ENCODE measurements at places on chromosomes 3 and 15.

DNA sequence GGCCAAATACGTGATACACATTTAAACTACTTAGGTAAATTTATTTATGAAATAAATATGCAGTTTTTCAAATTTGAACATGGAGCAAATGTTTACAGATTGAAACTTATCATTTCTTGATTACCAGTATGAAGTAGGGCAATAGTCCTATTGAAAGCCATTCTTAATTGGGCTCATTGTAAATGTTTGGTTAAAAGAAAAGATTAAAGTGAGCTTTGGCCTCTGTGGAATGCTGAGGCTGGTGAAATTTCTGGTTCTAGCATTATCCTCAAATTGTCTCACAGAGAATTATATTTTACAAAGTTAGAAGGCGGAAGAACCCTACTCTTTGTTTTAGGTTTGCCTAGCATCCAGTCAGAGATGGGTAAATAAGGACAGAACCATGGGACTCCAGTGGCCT lies 73.2 kb downstream of the SAMMSON start:
- no peak for DNase-seq

GRCh38 chr15:89307046-89307587 lies 27.5 kb downstream of the POLG start:
- no peak for DNase-seq

DNA sequence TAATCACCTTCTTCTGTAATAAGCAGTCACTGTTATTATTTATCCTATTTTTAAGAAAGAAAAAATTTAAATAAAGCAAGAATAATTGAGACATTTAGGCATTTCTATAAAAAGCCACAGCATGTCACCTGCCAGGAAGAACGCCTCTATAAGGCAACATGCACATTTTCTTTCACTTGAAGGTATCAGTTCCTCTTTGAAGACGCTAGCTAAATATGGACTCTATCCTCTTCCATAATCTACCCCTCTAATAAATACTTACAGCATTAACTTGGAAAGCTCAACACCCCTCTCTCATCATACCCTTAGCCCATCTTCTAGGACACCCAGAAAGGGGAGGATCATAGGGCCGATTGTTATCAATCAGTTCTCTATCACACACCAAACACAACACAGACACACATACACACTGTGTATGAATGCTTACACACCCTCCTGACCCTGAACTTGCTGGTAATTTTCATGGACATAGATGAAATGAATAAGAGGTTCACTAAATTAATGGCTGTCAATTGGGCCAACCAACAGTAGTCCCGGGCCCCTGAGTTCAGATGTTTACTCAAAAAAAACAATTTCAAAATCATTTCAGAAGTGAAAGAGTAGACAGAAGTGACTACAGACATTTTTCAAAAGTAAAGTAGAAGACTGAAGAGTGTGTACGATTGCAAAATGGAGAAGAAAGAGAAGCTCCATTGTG lies 102.5 kb downstream of the ZMAT3 start:
- no peak for DNase-seq

DNA sequence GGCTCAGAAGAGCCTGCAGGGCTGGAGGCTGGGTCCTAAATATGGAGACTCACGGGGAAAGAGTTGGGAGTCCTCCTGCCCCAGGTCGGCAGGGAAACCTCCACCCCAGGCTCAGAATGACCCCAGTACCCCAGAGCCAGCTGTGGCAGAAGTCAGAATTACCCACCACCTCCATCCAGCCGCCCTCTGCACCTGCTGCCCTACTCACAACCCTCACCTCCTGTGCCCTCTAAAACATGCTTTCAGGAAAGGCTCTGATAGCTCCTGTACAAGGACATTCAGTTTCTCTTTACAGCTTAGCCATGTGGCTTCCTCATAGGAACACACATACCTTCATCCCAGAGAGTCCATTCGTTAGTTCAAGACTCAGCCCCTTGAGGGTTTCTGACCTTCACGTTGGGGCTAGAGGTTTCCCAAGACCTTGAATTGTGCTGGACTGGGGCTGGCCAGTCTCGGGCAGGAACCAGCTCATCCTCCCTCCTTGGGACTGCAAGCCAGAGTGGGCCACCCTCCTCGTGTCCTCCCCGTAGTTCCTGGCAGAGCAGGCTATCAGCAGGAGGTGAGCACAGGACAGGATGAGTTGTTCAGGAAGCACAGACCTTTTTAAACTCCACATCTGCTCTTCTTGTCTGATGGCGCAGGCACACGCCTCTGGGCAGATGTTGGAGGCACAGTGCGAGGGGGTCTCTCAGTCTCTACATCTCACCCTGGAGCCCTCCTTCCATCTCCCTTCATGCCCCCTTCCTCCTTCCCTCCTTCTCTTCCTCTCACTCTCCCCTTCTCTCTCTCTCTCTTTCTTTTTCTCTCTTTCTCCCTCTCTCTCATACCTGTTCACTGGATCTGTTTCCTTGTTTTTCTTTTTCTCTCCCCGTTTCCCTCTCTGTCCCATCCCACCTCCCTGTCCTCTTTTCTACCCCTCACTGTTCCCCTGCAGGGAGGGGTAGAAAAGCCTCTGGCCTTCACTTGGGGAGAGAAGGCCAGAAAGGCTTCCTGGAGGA lies 55.9 kb upstream of the NR2C2 start:
- no peak for DNase-seq

GRCh38 chr15:78651007-78651406 lies 10.0 kb upstream of the CHRNB4 start:
- no peak for DNase-seq

DNA sequence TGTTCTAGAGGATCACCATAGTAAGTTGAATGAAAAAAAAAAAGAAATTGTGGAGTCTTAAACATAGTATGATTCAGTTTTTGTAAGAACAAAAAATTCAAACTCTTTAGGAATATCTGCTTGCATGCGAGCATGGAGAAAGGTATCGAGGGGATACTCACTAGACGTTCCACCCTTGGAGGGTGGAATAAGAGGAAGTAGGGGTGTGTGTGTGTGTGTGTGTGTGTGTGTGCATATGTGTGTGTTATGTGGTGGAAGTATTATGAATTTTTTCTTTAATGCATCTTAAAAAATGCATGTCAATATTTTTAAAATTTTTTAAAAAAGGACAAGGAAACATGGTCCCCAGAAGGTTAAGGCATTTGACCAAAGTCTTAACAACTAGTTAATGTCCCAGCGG lies 26.5 kb upstream of the SIAH2 start:
- DNase-seq, result no peak

Measured in stimulated activated CD4-positive, alpha-beta T cell treated with anti-CD3 and anti-CD28 coated beads, Interleukin-1b, Interleukin-23, amount 100 ng/mL, for 24 hours (primary cell).